Midbrain (tissue), 1 donor: ENCODE measurements at places on chromosomes 7 and 10.

- no peak for DNase-seq
Measured at GRCh38 chr7:157522189-157522588, 185.4 kb downstream of the DNAJB6 start.

DNA sequence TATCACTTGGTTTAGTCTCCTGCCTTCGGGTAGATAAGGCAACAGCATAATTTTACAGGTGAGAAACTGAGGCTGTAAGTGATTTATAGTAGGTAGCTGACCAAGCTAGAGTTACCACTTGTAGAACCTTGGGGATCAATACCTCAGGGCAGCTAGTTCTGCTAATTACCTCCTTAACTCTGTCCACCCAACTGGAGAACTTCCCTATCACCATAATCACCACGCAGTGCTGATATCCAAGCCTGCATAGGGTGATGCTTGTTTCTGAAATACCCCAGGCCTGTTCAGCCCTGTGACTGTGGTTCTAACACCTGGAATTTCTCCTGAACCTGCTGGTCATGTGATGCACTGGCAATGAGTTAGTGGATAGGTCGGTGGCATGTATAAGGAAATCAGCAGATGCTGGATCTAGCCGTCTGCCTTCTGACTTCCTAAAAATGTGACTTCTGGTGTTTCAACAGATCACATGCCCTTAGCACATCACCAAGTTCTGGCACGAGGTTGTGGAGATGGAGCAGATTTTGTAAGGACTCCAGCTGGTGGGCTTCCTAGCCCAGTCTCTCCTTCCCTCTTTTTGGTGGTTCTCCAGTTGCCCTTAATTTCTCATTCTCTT is 15.3 kb downstream of the PLAU start:
- no peak for DNase-seq

GRCh38 chr10:71812016-71812912 is 38.8 kb downstream of the PSAP start:
- DNase-seq = peak; percentile 81

- DNase-seq = no peak
Measured at GRCh38 chr7:26789481-26790184, 74.8 kb downstream of the SKAP2 start.

GRCh38 chr10:19788075-19788686 is 28.1 kb upstream of the PLXDC2 start:
- DNase-seq = peak; percentile 6

GRCh38 chr10:90738885-90739284 is 119.0 kb downstream of the HTR7 start:
- no peak for DNase-seq

DNA sequence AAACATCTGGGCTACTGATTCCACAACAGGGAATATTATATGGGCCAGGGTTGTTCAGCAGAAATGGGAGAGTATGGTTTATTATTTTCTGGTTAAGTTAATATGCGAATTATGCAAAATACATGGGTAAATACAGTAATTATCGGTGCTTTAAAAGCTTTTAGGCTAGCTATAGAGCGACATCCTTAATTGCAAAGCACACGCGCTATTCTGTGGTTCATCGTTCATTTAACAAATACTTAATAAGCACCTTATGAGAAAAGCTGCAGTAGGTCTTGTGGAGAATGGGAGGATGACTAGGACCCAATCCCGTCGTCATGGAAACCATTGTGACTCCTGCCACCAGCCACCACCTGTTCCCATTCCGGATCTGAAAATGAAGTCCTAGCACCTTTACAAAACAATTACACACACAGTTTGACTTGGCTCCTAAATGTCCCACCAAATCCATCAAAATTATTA is 623 bp upstream of the CEP41 start:
- peak; percentile 52 for DNase-seq

DNA sequence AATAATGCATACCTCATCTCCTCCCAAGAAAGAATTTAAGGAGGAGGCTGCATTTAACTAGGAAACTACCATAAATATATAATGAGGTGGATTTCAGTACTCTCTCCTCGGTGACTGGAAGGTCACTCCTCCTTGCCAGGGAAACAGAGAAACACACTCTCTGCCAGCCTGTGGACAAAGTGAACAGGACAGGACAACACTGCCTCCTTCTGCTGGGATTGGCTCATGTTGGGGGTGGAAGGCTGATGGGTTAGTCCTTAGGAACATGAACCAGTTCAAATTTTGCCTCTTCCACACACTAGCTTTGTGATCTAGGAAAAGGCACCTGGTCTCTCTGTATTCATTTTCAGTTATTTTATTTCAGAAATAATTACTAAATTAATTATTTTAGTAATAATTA is 50.6 kb upstream of the STEAP4 start:
- no peak for DNase-seq

- no peak for DNase-seq
Measured at GRCh38 chr10:84076540-84077195, 62.6 kb upstream of the GHITM start.
